ENCODE measurements at places on chromosomes 5 and 9. TPM values are rescaled to one million over a fixed set of nuclear protein-coding genes. Genes with fewer than 3 reads are reported as not detected.

Gene ANKRD34B
- not detected for total RNA-seq

Gene SLC34A3
- not detected for total RNA-seq

Gene GZMA
- total RNA-seq = not detected

Gene CBY3
- not detected for total RNA-seq

Gene CDKN2A
- total RNA-seq = 47.6 TPM

Gene PDE8B
- not detected for total RNA-seq

Gene AK8
- total RNA-seq = 0.46 TPM

Gene SELENOP
- 16.9 TPM for total RNA-seq

Gene MYOT
- not detected for total RNA-seq

Gene FAM219A
- 10.7 TPM for total RNA-seq

Gene PDLIM4
- total RNA-seq = 74.6 TPM

Gene ZNF483
- total RNA-seq = 2.2 TPM

Gene ADAMTS12
- 0.16 TPM for total RNA-seq

Gene SPAAR
- not detected for total RNA-seq
